ENCODE measurements at places on chromosomes 3 and 15.

DNA sequence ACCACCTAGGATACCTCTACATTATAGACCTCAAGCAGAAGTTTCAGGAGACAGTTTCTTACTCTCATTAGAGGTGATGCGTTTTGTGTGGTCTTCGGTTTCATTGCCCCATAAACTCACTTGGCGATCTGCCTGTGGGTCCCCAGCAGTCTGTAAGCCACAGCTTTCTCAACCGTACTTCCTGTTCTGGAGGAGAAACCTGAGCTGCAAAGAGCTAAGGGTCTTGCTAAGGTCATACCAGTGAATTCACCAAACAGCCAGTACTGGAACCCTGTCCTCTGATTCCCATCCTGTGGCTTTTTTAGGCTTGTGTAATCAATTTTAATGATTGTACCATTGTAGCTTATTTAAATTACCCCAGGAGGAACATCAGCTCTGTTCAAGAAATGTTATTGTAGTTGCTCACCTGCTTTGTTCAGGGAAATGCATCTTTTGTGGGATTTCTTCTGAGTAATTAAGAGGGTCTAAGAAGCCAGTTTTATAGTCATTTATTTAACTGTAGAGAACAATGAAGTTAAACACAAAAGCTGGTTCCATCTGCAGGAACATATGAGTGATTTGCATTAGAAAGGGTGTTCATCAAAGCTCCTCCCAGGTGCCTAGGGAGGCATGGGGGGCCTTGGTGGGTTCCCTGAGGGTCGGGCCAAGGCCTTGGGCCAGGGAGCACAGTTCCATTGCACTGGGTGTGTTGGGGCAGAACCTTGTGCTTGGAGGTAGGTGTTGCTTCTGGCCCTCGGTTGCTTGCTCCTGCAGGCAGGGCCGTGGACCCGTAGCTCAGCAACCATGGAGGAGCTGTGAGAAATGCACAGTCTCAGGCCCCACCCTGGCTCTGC, 69.6 kb downstream of the APBA2 start:
- DNase-seq, result no peak

DNA sequence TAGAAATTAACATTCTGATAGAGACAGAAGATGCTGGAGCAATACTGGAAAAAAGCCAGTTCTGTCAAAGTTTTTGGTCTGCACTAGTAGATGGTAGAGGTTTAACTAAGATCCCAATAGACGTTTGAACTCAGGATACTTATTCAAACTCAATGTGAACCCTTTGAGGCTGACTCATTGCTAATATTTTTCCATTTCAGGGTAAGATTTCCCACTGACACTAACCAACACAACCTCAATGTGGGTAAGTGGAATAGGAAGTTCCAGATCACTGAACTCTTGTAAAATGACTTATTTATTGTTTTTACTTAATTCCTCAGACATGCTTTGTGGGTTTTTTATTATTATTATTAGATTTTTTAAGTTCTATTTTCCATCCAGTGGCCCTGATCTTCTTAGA, 1024.8 kb downstream of the EPHA3 start:
- no peak for DNase-seq

GRCh38 chr3:169272532-169272931, 391.0 kb downstream of the MECOM start:
- DNase-seq, result no peak

DNA sequence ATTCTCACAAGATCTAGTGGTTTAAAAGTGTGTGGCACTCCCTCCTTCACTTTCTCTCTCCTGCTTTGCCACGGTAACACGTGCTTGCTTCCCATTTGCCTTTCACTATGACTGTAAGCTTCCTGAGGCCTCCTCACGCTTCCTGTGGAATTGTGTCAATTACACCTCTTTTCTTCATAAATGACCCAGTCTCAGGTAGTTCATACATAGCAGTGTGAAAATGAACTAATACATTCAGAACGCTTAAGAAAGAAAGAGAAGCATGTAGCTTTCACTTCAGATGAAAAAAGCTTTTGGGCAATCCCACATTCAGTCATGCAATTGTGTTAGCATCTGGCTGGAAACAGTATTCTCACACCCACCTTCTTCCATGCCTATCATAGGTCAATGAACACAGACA, 24.4 kb downstream of the P3H2 start:
- no peak for DNase-seq

DNA sequence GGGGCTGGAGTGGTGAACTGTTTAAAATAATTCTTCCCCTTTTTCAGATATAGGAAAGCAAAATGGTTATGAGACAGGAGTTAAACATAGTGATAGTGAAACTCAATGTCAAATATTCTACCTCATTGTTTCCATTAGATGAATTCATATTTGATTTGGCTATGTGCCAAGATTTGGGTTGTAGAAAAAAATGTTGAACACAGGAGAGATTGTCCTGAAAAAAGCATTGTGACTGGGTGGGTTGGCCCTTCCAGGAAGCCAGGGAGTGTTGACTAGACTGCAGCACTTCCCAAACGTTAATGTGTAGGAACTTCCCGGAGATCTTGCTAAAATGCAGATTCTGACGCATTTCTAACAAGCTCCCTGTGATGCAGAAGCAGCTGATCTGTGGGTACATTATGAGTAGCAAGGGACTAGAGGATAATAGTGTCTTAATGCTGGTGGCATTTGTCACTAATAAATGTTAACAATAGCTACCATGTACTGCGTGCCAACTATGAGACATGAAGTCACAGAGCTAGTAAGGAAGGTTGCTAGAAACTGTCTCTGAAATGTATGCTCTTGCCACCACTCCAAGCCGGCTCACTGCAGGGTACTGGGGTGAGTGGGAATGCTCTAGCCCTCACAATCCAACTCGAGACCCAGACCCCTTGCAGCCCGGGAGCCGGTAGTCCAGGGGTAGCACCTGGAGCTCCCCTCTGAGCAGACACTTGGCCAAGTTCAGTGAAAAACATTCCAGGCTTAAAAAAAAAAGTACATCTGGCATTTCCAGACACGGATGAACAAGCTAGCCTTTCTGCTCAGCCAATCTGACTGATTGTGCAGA, 120.6 kb downstream of the CD47 start:
- no peak for DNase-seq

- no peak for DNase-seq
These were observed 104.7 kb downstream of the ZBTB20 start for GRCh38 chr3:115042351-115042750.

GRCh38 chr3:42511736-42512135, 9.3 kb downstream of the VIPR1 start:
- no peak for DNase-seq

GRCh38 chr15:94360251-94360685, 128.9 kb downstream of the MCTP2 start:
- DNase-seq, result no peak

GRCh38 chr3:14328422-14328821, 74.0 kb upstream of the SLC6A6 start:
- DNase-seq, result no peak

DNA sequence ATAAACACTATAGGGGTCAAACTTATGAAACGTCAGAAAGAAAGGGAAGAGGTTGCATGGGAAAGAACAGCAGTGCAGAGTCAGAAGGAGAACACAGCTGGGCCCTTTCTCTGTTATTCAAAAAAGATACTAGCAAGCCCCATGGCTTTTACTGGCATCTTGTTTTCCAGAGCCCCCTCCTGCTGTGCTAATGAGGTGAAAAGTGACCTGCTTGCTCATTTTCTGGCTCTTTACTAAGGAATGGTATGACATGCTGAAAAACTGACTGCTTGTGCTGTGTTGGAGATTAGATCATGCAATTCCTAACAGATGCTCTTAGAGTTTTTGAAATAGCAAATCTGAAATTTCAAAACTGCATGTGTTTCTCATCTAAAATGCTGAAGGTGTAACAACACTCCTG, 541.6 kb upstream of the ALCAM start:
- no peak for DNase-seq

DNA sequence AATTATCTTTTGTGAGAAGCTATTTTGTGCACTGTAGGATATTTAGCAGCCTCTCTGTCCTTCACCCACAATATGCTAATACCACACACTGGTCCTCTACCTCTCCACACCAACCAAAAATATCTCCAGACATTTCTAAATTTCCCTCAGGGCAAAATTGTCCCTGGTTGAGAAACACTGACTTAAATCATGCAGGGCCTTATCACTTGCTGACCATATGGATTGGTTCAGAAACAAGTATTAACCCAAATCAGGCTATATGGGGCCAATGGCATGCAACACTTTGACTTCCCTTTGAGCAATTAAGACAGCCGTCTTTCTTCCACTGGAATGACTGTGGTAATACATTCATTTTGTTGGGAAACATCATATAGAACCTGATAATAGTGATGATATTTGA, 251.1 kb downstream of the CNTN3 start:
- DNase-seq, result no peak

DNA sequence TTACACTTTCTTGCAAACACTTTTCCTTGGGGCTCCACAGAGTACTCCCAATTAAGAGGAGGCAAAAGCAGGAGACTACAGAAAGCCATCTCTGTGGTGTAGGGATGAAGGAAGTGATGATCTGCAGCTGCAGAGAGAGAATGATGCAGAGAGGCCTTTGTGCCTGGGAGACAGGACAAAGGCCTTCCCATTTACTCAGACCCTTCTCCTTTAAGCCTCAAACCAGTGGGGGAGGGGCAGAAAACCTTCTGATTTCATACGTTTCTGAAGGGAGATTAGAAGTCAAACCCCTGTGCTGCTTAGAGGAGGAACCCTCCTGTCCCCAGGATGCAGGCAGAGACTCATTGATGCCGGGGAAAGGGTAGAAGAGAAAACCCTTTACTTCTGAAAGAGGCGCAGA, 130.8 kb downstream of the NEO1 start:
- DNase-seq, result no peak

- DNase-seq, result no peak
These were observed 230.5 kb downstream of the UNC13C start for GRCh38 chr15:54208786-54209185.

- DNase-seq, result no peak
These were observed 157.9 kb downstream of the FOXP1 start for GRCh38 chr3:71425491-71426071.

DNA sequence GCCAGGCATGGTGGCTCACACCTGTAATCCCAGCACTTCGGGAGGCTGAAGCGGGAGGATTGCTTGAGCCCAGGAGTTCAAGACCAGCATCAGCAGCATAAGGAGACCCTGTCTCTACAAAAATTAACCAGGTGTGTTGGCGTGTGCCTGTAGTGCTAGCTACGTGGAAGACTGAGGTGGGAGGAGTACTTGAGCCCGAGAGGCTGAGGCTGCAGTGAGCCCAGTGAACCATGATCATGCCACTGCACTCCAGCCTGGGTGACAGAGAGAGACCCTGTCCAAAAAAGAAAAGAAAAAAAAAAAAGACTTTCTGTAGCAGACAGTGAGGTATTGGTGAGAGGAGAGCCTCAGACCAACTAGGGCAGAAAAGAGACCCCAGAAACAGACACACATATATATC, 263.8 kb downstream of the XXYLT1 start:
- DNase-seq, result no peak

- no peak for DNase-seq
These were observed 47.6 kb downstream of the CEP63 start for GRCh38 chr3:134533493-134533892.

GRCh38 chr15:45634432-45635190, at the start of gene SQOR:
TSS of gene SQOR (plus strand) at chr15:45635029. CDS start at chr15:45658924, 23,895 bp downstream.
- no peak for DNase-seq

GRCh38 chr3:100436951-100437350, 35.6 kb downstream of the LNP1 start:
- no peak for DNase-seq

- no peak for DNase-seq
These were observed 92.8 kb downstream of the ZNF280D start for GRCh38 chr15:56640549-56640948.

DNA sequence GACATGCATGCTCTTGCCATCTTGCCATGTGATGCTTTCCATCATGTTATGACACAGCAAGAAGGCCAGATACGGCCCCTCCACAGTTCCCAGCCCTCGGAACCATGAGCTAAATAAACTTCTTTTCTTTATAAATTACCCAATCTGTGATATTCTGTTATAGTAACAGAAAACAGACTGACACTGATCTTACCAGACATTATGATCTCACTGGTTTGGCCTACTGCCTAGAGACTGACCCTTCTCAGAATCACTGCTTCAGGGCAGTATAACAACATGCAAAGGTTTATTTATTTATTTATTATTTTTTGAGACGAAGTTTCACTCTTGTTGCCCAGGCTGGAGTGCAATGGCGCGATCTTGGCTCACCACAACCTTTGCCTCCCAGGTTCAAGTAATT, 14.0 kb downstream of the ZNF619 start:
- DNase-seq, result no peak

DNA sequence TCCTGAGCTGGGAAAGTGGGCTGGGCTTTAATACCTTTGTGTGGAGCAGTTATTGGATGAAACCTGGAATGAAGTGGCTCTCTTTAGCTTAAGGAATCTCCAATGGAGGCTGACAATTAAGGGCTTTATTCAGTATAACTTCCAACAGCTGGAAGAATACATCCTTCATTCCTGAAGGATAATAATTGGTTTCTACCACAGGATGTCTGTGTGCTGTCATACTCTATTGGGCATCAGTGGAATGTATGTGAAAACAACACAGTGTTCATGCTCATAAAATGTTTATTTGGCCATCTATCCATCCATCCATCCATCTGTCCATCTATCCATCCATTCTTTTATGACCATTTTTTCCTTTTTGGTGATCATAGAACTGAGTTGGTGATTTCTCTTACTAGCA, 220.7 kb upstream of the GAP43 start:
- DNase-seq, result no peak

DNA sequence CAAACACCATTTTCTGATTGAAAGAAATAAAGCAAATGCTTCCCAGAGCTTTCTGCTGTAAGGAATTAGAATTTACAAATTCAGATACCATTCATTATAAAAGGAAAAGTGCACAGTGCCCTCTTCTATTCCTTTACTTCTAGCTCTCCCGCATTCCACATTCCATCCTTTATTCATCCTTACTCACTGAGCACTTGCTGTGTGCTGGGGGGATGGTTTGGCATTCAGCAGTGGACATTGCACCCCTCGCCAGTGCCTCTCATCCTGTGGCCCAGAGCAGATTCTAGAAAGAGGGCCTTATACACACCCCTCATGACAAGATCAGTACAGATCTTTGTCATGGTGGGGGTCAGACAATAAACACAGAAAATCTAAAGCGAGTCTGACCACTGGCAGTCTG, 73.0 kb downstream of the MGLL start:
- no peak for DNase-seq

DNA sequence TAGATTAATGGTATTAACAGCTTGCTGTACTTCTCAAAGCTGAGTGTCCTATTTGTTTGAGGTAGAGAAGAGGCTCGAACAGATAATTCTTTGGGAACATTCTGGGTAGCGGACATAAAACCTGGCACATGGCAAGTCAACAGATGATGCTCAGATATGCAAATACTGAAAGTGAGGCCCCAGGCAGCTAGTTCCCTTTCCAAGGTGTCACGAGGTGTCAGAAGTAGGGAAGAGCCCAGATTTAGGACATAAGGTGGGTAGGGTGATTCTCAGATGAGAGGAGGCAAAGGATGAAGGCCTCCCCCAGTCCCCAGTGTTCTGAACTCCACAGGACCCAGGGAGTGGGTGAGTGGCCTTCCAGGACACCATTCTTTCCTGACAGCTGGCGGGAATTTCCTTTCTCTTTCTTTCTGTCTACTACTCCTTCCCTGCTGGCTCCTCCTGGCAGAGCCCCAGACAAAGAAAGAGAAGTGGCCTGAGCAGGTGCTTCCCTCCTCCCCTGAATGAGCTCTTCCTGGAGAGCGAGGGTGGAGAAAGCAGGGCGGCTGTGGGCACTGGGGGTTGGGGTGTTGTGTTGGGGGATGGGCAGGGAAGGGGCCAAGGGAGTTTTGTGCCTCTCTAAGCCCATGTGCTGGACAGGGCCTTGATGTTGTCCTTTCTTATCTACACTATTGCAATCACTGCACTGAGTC, 87.5 kb downstream of the CORO2B start:
- DNase-seq, result no peak

- no peak for DNase-seq
These were observed 58.2 kb upstream of the SCN5A start for GRCh38 chr3:38707730-38708129.
